SJCRH30 (cell line): ENCODE measurements at places on chromosomes 12 and 14. TPM values are rescaled to one million over a fixed set of nuclear protein-coding genes. Genes with fewer than 3 reads are reported as not detected.
A peak's percentile ranks its signal among the peaks of the same experiment; 100 is the strongest.

Gene MARS1
- total RNA-seq = 690 and 839 TPM in 2 replicates

Gene FIGNL2
- total RNA-seq = 0.02 TPM in 1 of 2 replicates, not detected in the other

Gene KRT77
- not detected in 2 replicates for total RNA-seq

- DNase-seq = no peak
These were observed 27.9 kb downstream of the CCNK start for GRCh38 chr14:99508896-99509629.

- no peak for DNase-seq
These were observed 306.6 kb downstream of the DAD1 start for GRCh38 chr14:22282417-22282816.

Gene DERA
- total RNA-seq = 46.1 and 47.0 TPM in 2 replicates

DNA sequence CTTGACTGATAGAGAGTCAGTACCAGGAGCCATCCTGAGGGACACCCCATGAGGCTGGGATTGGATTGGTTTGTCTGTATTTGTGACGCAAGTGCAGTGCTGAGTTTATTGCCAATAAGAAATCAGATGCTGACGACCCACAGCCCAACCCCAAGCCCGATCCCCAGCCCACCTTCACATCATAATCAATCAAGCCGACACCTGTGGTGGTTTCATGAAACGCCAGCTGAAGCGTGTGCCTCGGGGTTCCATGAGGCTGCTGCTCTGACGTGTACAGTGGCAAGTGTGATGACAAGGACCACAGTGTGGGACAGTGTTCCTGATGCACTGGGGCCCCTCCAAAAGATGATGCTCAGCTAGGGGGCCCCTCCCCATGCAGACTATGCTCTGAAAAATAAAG is 62.1 kb upstream of the C14orf180 start:
- DNase-seq = no peak

GRCh38 chr14:67934087-67934486 is 114.5 kb downstream of the RAD51B start:
- peak; percentile 83 for DNase-seq

- DNase-seq = no peak
These were observed 191.4 kb downstream of the KTN1 start for GRCh38 chr14:55771242-55771981.

GRCh38 chr12:76562130-76562529 is 2.6 kb upstream of the OSBPL8 start:
- no peak for DNase-seq
